Stimulated activated CD4-positive, alpha-beta T cell treated with anti-CD3 and anti-CD28 coated beads, TNF-alpha, amount 100 ng/mL, for 24 hours (primary cell): ENCODE measurements at places on chromosomes 6 and 20.

DNA sequence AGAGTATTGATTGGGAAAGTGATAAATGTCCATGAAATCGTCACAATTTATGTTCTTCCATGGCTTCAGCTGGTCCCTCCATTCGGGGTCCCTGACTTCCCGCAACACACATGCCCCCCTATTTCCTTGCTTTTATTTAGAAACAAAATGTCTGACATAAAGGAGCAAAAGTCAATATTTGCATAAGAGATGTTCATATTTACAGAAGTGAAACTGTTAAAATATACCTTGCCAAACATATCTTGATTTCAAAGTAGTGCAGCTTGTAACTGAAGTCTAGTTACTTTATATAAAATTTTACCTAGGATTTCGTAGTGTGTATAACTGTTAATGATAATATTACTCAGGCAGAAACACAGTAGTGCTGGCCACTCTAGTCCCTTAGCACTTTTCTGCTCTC lies 548.9 kb upstream of the ADGRB3 start:
- no peak for DNase-seq

DNA sequence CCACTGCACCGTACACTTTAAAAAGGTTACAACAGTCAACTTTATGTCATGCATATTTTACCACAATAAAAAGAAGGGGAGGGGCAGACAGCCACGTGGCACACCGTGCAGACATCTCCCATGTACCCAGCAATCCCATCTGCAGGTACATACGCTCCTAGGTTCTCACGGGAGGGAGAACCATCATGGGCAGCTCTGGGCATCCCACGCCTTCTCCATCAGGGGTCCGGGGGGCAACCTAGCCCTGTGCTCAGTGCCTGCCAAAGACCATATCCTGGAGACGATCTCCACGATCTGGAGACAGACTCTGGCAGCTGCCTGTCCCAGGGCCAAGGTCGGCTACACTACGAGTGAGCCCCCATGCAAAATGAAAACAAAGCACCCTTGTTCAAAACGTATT lies 2.5 kb upstream of the BNIP5 start:
- no peak for DNase-seq

GRCh38 chr20:3545401-3545925 lies 74.6 kb downstream of the ATRN start:
- DNase-seq, result no peak

DNA sequence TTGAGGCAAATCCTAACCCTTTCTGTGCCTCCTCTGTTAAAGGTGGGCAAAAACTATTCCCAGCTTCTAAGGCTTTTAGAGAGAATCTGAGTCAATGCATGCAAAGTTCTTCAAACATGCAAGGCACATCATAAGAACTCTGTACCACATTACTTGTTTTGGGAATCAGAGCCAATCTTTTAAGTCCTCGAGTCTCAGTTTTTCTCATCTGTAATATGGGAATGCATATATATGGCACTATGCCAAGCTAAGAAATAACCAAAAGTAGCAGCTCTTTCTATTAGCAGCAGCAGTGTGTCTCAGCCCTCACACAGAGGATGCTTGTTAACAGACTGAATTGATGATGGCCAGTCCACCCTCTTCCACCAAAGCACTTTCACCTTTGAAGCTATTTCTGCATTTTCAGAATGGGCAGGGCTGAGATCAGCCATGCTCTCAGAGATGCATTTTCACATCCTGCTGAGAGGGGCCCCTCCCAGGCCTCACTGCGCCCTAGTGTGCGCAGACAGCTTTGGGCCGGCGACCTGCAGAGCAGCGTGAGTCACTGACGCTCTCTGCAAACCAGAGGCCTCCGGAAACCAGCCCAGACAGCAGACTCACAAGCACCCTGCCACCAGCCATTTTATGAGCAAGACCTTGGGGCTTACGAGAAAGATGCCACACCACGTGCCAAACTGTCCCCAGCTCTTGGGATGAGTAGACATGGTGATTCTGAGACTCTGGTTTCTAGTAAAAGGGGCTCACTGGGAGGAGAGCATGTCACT lies 138.0 kb downstream of the NFATC2 start:
- peak; percentile 80 for DNase-seq

DNA sequence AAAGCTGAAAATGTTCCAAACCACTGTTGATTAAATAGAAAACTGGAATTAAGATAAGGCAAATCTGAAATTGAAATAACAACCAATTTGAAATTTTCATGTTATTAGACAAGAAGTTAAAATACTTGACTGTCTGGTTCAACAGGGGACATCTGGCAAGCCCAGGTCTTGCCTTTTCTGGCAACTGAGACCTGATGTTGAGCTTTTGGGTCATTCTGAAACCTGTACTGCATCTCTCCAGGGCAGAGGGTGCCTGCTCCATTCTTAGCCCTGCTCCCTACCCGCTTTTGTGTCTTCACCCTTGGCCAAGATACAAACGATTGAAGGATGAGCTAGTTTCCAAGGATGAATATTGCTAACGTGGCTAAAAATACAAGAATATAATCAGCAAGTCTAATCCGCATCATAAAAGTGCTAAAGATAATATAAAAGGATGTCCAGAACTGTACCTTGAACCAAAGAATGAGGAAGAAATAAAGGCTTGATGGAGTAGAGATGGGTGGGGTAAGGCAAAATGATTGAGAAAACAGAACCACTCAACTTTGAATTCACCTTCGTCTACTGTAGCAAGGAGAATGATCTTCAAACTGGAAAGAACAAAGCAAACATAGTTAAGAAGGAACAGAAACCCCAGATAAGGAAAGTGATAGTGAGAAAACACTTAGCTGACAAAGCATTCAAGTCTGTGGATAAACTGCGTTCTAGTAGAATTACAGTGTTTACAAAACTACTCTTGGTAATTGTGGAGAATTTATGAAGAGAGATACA lies 109.8 kb upstream of the MAN1A1 start:
- DNase-seq, result no peak

- no peak for DNase-seq
These were observed 21.9 kb downstream of the RIMS1 start for GRCh38 chr6:71908162-71908765.

- DNase-seq, result no peak
These were observed 3.4 kb upstream of the TBC1D7 start for GRCh38 chr6:13331516-13332348.

- no peak for DNase-seq
These were observed 52.0 kb upstream of the FANCE start for GRCh38 chr6:35400111-35400510.

DNA sequence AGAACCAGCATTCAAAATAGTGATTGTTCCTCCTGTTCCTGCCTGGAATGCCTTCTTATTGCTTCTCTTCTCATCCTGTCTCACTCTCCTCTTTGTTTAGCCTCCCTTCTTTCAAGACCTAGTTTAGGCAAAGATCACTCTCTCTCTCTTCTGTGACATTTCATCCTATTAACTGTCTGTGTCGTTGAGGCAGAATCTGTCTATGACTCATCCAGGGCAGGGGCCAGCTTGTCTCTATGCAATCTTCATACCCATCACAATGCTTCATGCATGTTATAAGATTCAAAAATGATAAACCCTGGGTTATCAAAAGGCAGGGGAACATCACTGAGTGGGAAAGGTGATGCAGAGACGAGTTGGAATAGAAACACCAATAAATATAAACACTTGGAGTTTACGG lies 32.2 kb upstream of the FOXA2 start:
- no peak for DNase-seq

GRCh38 chr6:135970750-135971149 lies 119.2 kb downstream of the PDE7B start:
- no peak for DNase-seq

- no peak for DNase-seq
These were observed 464.8 kb downstream of the CBLN4 start for GRCh38 chr20:55540486-55540885.

GRCh38 chr6:20117474-20117873 lies 94.8 kb downstream of the MBOAT1 start:
- no peak for DNase-seq

GRCh38 chr20:51535674-51536073 lies 6.8 kb downstream of the NFATC2 start:
- DNase-seq, result no peak

- no peak for DNase-seq
These were observed 262.7 kb upstream of the BMP2 start for GRCh38 chr20:6504826-6505225.

GRCh38 chr6:41768545-41769308 lies 11.0 kb downstream of the FRS3 start:
- no peak for DNase-seq

GRCh38 chr6:118297821-118298220 lies 250.3 kb upstream of the PLN start:
- DNase-seq, result no peak

DNA sequence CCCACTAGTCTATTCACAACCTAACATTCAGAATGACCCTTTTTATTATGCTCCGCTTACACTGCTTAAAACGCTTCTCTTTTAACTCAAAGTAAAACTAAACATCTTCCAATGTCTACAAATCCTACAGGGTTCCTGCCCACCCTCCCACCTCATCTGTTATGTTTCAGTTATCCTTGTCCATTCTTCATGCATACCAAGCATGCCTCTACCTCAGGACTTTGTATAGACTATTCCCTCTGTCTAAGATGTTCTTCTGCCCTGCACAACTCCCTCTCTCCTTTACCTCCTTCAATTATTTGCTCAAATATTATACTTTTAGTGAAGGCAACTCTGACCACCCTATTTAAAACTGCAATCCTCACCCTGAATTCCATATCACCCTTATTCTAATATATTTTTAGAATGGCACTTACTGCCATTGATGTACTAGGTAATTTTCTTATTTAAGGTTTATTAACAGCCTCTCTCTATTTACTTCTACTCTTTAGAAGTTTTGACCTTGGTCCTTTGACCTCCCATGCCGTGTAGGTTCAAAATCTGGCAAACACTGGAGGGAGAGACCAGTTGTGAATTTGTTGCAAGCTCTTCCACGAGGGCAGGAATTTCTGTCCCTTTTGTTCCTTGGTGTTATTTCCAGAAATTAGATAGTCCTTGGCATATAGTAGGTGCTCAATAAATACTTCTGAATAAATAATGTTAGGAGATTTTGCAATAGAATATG lies 111.8 kb downstream of the CHD6 start:
- no peak for DNase-seq

DNA sequence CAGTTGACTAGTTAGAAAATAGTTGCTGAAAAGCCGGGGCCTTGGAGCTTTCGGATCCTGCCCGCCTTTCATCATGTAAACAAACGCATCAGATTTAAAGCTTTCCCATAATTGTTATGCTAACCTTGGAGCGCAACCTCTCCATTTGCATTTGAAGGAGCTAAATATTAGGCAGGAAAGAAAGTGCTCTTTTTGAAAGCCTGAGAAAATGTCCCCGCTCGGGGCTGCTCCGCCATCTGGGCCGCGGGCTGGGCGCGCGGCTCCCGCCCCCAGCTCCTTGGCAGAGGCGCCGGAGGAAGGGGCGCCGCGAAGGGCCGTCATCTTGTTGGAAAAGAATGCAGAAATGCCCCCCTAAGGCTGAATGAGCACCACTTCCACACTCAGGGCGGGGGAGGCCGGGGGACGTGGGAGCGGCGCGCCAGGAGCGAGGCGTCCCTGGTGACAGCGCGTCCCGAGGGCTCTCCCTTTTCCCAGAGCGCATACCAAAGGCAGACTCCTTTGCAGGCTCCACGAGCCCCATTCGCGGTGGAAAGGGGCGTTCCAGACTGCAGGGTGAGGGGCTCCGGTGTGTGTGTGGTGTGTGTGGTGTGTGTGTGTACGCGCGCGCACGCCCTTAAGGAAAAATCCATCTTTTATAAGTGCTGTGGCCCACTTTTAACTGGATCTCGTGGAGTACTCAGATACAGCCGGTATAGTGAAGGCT lies 145.6 kb upstream of the ID4 start:
- DNase-seq, result no peak

DNA sequence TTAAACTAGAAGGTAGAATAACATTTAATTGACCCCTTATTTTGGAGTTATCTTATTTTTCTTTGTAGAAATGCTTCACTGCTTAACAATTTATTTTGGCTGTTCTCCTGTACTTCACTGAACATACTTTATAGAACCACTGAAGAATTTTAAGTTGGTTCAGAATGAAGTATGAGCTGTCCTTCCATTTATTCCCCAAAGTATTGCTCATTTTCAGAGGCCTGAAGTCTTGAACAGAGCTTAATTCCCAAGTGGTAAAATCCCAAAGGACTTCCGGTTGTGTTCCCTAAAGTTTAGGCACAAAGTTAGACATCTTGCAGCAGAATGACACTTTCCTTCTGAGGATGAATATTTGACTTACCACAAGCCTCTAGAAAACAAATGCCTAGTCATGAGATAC lies 233.3 kb downstream of the TINAG start:
- no peak for DNase-seq

DNA sequence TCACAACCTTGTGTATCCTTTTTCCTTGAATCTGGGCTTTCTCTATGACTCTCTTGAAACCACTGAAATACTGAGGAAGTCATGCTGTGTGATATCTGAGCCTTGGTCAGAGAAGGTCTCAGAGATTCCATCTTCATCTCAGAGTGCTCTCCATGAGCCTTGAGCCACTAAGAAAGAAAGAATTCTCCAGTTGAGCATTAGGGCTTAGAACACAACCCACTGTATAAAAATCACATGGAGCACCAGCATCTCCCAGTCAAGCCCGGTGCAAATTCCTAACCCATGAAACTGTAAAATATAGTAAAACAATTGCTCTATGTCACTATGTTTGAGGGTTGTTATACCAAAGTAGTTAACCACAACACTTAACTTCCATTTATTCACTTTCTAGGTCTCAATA lies 181.4 kb downstream of the MOXD1 start:
- DNase-seq, result no peak

DNA sequence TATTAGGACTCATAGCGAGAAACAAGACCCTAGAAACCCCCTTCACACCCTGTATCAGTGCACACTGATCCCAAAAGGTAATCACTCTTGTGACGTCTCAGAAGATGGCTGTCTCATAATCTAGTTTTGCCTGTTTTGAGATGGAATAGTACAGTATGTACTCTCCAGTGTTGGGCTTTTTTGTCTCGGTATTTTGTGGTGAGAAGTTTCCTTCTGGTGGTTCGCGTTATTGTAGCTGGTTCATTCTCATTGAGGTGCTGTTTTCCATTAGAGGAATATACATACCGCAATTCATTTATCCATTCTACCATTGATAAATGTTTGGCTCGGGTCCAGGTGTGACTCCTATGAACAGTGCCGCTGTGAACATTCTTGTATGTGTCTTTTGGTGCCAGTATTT lies 27.9 kb upstream of the MAP3K4 start:
- DNase-seq, result no peak

GRCh38 chr6:53095270-53095669 lies 30.1 kb downstream of the FBXO9 start:
- DNase-seq, result no peak

DNA sequence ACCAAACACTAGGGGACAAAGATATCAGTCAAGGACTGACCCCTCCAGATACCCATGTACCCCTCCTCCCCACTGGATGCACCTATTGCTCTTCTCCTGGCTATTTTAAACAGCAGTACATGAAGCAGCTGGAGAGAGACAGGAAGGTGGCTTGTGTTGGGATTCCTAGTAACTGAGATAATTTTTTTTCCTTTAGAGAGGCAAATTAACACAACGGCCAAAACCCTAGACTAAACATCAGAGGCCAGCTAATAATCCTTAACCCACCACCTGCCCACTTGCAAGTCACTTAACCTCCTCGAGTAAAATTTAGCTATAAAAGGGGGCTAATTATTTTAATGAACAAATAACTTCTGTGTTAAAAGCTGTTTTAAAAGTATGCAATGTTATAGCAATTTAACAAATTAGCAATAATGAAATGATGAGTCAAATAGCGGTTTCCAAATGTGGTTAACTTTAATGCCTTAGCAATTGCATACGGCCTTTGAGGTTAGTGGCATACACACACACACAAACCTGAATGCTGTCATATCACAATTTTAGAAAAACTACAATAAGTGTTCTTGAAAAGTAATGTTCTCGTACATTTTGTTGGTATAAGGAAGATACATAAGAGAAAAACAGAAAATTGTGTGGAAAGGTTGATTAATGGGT lies 151.7 kb downstream of the FRK start:
- no peak for DNase-seq
